ENCODE measurements at places on chromosomes 5 and 9.

- DNase-seq: no peak
These were observed 169.3 kb downstream of the DCP2 start for GRCh38 chr5:113145757-113146387.

DNA sequence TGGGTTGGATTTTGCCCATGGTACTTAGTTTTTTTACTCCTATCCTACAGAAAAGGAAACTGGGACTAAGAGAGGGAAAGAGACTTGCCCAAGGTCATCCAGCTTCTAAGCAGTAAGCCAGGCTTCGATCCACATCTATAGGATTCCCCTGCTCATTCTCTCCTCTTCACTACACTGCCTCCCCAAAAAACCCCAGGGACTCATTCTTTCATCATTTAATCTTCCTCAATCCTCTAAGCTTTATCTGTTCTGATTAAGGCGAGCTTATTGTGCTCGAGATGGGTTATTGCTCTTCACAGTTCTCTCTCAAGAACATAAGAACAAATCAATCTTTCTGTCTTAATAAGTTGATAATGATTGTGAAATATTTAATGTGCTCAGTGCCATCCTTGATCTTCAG, 511.1 kb upstream of the BRINP1 start:
- no peak for DNase-seq

- no peak for DNase-seq
These were observed 204.1 kb upstream of the MEF2C start for GRCh38 chr5:89087128-89087527.

GRCh38 chr9:135592625-135593024, 31.1 kb downstream of the PAEP start:
- DNase-seq: no peak

DNA sequence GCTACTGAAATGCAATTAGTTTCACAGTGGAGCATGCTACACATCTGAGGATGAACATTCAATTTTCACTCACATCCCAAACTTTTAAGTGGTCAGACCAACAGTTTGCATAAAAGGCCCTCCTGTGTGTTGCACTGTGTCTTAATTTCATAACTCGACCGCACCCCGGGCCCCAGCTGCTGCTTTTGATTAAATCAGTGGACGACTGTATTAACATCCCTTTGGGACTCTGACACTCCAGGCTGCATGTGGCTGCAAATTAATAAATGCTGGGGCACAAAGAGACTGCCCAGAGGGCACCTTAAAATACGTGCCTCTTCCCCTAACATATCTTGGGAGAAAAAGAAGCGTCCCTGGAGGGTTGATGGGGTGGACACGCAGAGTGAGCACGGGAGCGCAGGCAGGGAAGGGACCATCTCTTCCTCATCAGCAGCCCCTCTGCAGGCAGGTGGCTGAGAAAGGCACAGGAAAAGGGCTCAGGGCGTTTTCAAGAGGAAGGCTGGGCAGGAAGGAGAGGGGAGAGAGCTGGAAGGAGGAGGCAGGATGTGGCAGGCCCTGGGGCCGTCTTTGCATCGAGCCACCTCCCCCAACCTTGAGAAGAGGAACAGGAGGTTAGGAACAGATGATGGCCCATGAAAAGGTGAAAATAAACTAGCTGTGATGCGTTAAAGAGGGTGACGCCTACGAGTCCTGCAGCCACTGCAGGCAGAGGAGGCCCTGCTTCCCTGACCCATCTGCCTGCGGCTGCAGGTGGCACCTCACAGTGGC, 18.6 kb downstream of the MED10 start:
- no peak for DNase-seq

- no peak for DNase-seq
These were observed 174.3 kb downstream of the TAF11L14 start for GRCh38 chr5:17808566-17808965.

- DNase-seq: no peak
These were observed 72.3 kb downstream of the ZNF366 start for GRCh38 chr5:72434781-72435437.

GRCh38 chr5:43061352-43062075, 21.4 kb upstream of the ANXA2R start:
- no peak for DNase-seq

- DNase-seq: no peak
These were observed 2.6 kb upstream of the MSX2 start for GRCh38 chr5:174721530-174722432.

- no peak for DNase-seq
These were observed 333.6 kb downstream of the PIK3R1 start for GRCh38 chr5:68548959-68549676.

- DNase-seq: no peak
These were observed 612.0 kb upstream of the CLINT1 start for GRCh38 chr5:158470764-158471534.

DNA sequence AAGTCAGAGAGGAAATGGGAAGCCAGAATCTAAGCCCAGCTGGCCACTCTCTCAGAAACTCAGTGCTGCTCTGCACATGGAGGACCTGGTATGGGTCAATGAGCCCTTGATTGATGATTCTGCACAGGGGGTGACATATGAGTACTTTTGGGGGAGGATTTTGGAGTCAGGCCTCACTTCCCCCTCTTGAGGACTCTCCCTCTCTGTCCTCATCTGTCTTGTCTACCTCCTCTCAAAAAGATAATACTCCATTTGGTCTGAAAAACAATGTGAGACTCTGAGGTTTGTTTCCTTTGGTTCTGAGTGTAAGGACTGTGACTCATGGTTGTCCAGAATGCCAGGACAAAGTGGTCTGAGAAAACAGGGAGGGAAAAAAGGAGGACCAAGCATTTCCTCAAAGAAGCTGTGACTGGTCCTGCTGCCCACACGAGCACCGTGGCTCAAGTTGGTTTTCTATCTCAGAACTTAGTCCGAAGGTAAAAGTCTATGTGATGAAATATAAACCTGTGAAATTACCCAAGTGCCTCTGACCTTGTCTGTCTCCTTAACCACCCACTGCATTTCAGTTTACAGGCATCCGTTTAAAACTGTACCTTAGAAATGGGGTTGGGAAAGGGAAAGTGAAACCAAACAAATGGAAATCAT, 11.1 kb downstream of the TTC39B start:
- no peak for DNase-seq

GRCh38 chr5:137589185-137589584, 90.1 kb upstream of the SPOCK1 start:
- no peak for DNase-seq

GRCh38 chr5:141343242-141343952, at the start of gene PCDHGA3:
TSS of gene PCDHGA3 (plus strand) at chr5:141343829. CDS start at chr5:141344034, 205 bp downstream.
- no peak for DNase-seq

GRCh38 chr5:132962429-132963021, 909 bp downstream of the AFF4 start:
- DNase-seq: no peak

DNA sequence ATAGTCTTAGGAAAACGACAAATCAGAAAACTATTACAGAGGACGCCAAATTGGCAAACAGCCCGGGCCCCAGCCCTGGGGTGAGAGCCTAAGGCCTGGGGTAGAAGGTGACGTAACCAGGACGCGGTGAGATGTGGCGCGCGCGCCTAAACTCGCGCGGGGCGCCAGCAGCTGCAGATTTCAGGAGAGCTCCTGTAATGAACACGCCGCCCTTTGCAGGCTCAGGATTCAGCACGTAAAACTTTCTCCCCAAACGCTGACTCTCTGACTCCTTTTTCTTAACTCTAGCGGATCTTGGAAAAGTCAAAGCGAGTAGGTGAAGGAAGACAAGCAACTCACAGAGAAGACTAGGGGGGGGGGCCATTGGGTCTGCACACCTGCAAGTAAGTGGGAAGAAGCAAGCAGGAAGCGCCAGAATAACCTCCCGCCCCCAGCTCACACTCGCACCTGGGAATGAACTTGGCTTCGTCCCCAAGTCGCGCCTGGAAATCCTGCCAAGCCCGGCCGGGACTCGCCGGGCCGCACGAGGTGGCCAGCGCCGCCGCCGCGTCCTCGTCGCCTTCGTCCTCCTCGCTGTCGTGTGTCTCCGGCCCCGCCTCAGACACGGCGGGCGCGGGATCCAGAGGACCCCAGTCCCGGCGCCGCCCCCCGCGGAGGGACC, 822 bp downstream of the RASEF start:
- DNase-seq: no peak

Data from activated naive CD8-positive, alpha-beta T cell treated with anti-CD3 and anti-CD28 coated beads, Interleukin-2, amount 50 U/mL, for 16 hours (primary cell).